ENCODE measurements at places on chromosomes 7 and 10.

- DNase-seq, result peak; percentile 34
These were observed 80.5 kb downstream of the ELAPOR2 start for GRCh38 chr7:86978808-86979506.

- no peak for DNase-seq
These were observed 21.5 kb upstream of the SMKR1 start for GRCh38 chr7:129480674-129481363.

GRCh38 chr7:8908889-8909288 is 475.5 kb downstream of the NXPH1 start:
- DNase-seq, result no peak

DNA sequence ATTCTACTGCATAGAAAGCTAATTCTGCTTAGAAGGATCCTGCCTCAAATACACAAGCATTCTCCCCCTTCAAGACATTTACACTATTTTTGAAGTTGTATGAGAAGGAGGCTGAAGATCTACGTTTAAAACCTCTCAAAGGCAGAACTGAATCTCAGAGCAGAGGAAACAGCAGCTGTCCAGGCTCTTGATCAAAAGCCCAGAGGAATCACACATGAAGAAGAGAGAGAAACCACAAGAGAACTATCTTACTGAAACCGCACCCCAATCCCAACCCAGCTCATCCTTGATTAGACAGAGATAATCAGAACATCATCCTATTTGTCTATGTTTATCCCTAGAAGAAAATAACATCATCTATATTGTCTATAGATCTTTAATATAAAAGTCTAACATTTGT is 2.2 kb upstream of the DNAJC1 start:
- DNase-seq, result no peak

DNA sequence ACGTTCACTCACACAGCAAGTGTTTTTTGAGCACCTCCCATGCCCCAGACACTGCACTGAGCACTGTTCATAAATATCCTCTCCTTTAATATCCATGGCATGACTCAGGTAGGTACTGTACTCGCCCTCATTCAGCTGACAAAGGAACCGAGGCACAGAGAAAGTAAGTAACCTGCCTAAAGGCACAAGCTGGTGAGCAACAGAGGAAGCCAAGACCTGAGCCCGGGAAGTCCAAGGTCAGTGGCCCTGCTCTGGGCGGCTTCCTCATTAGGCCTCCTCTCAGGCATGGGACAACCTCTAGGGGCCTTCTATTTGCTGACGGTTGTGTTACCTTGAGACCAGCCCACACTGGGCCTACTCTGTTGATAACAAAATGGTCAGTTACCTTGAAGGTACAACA is 45.1 kb upstream of the EZH2 start:
- no peak for DNase-seq

GRCh38 chr7:85554236-85555178 is 367.7 kb upstream of the SEMA3D start:
- DNase-seq, result no peak

- peak; percentile 16 for DNase-seq
These were observed 674 bp upstream of the OSBPL3 start for GRCh38 chr7:24980534-24981170.

- DNase-seq, result no peak
These were observed 24.0 kb downstream of the NEURL1 start for GRCh38 chr10:103517234-103518085.

- DNase-seq, result no peak
These were observed 31.9 kb upstream of the SAMD8 start for GRCh38 chr10:75079436-75080083.

DNA sequence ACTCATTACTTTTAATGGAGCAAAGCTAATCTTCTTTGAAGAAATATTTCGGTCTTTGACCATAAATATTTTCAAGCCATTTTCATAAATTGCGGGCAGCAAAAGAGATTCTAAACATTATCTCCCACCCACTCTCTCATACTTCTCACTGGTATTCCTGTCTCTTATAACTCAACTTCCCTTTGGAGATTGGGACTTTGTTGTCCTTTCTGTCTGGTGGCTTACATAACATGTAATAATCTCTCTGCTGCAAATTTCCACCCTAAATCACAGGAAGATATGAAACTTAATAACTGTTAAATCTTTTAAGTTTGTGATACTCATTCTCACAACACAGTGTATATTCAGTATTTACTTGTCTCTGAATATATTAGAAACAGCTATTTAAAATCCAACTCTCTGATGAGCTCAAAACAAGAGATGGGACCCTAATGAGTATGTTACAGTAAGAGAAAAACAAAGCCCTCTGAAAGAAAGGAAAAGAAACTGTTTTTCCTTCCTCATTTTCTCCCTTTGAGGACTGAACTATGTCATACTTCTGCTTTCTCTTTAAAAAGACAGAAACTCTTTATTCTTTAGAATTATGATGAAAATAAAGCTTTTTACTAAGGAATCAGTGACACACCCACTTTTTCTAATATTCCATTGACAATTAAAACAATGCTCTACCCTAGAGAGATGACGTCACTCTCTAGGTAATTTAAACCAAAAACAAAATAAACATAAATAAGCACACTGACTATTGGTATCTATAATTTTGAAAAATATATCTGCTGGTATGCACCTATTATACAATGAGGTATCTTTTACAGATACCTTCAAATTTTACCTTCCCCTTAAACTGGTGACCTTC is 14.7 kb downstream of the CALCR start:
- no peak for DNase-seq

DNA sequence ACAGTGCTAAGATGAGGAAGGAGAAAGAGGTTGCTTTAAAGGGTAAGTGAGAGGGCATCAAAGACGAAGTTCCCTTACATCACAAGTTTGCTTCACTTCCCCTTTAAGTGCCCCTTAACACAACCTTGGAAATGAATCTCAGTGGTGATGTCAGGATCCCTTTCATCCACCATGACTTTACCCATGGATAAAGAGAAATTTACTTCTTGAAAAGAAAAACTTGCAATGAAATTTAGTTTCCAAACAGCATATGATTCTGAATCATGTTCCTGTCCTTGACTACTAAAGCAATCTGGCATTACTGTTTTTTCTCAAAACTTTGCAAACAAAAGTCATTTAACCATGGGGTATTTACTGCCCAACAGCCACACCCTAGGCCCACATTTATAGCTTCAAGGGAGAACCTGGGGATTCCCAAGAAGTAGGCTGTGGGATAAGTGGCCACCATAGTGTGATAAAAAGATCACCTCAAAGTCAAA is 135.9 kb downstream of the ITGB8 start:
- DNase-seq, result no peak

GRCh38 chr10:132776821-132777220 is 9.1 kb downstream of the NKX6-2 start:
- no peak for DNase-seq

DNA sequence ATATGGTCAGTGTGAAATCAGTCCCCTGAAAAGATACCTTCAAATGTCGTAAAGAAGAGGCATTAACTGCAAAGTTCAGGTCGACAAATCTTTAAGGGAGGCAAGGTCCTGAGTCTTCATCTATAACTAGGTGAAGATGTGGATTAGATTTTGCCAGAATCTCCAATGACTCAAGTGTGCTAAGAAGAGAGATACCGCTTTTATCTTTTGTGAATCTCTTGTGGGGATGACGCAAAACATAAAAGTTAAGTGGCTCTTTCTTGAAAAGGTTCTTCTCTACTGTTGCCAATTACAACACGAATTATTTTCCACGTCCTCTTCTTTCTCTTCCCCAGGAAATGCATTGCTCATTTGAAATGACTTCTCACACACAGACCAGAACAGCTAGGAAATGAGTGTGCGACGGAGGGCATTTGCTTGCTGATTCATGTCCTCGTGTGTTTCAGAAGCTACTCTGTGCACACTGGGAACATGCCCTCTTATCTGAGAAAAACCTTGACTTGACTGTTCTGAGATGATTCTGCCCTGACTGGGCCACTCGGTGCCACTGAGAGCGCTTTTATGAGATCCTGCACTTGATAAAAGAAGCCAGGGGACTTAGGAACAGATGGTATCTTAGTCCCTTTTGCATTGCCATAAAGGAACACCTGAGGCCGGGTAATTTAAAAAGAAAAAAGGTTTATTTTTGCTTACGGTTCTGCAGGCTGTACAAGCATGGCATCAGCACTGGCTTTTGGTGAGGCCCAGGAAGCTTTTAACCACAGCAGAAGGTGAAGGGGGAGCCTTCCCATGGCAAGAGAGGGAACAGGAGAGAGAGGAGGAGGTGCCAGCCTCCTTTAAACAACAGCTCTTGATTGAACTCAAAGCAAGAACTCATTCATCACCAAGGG is 169.5 kb upstream of the PFKP start:
- DNase-seq, result no peak

DNA sequence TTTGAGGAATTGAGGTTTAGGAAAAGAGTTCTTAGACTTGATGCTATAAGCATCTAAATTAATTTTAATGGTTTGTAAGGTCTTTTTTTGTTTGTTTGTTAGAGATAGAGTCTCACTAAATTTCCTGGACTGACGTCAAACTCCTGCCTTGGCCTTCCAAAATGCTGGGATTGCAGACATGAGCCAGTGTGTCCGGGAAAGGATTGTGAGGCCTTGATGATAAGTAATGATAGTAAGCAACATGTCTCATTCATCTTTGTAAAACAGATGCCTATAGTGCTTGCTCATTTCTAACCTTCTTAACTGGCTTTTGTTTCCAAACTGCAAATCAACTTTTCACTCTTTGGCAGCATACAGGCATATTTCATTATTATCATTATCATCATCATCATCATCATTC is 176.0 kb upstream of the KCND2 start:
- DNase-seq, result no peak

- DNase-seq, result no peak
These were observed 132.9 kb upstream of the WNT16 start for GRCh38 chr7:121195874-121196273.

GRCh38 chr7:156545979-156546378 is 94.6 kb upstream of the RNF32 start:
- DNase-seq, result no peak

DNA sequence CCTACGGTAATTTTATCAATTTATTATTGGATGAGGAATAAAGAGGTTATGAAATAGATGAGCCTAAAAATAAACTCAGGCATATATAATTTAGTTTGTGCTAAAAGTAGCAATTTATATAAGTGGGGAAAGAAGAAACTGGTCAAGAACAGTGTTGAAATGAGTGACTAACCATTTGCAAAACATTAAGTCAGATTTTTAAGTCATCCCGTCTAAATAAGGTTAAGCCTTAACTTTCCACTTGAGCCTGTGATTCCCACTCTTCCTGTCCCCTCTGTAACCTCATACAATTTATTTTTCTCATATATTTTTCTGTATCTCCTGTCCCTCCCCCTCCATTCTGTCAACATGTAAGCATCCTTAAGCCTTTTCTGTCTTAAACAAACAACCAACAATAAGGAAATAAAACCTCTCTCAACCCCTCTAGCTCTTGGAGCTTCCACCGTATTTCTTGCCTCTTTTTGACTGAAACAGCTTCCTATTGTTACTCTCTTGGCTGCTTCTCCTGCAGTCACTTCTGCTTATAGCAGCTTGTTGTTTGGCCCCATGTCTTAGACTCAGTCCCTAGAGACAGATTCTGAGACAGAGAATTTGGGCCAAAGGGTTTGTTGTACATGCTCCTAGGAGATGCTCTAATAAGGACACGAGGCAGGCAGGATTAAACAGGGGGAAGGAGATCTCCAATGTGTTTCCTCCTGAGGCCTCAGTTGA is 109.7 kb downstream of the GNAI1 start:
- DNase-seq, result no peak

- DNase-seq, result no peak
These were observed 105.0 kb upstream of the AMPH start for GRCh38 chr7:38736138-38736537.

DNA sequence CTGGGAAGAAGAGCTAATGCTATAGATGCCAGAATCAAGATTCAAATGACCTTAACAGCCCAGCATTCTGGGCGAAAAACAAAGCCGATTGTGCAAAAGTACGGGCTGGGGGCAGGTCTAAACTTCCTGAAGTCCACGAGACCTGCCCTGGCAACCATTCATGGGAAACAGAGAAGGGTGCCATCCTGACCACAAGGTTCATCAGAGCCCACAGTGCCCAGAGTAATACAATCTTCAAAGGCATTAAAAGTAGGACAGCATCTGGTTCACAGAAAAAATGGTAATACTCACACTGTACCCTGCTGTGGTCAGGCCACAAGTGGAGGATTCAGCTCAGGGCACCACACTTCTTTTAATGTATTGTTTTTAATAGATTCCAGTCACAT is 36.1 kb downstream of the SORBS1 start:
- no peak for DNase-seq
